ENCODE measurements at places on chromosomes 12 and 14.
A peak's percentile ranks its signal among the peaks of the same experiment; 100 is the strongest.

DNA sequence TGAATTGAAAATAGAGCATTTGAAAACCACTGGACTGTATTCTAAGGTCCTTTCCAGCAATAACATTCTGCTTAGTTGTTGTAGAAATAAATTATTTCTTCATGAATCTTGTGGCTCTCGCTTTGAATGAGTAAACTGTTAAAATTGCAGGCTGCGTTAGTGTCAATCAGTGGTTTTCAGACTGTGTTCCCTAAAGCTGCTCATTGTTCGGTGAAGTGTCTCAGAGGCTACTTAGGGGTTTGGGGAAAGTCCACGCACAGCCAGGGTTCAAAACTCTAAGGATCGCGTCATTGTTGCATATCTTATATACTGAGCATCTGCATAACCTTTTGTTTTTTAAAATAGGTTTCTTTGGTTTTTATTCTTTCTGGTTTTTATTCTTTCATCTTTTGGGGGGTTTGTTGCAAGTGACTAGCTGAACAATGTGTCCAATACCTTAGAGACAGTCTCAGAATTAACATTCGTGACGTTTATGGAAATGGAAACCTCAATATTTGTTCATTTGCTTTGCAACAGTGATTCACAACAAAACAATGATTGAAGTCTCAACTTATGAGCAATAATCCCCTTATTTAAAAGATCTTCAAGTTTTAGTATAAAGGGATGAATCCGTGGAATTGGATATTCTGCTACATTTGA is 108.1 kb downstream of the TTLL5 start:
- DNase-seq, result no peak

DNA sequence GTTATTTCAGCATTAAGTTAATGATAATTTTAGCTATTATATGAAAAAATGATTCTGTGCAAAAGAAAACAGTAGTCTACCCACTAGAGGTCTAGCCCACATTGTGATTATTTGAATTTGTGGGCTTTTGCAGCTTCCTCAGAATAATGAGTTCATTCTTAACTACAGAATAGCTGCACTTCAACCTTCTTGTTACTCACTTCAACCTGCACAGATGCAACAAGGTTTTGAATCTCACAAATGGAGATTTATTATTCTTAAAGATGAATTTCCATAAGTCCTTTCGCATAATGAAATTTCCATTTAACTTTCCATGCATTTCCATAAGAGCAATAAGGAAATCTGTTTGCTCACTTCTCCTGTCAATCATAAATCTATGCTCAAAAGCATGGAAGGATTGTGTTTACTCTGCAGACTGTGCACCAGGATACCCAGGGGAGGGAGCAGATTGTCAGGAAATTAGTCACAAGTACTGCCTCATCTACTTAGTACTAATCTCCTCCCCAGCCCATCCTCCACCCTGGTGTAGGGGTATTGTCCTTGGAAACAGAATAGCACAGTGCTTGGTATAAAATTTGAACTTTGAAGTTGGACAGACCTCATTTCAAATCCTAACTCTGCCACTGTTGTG is 24.1 kb downstream of the PTGER2 start:
- DNase-seq, result no peak

- DNase-seq, result no peak
Measured at GRCh38 chr14:79293482-79294177, 917.7 kb downstream of the DIO2 start.

- no peak for DNase-seq
Measured at GRCh38 chr14:19754172-19754571, 10.8 kb downstream of the OR4Q3 start.

DNA sequence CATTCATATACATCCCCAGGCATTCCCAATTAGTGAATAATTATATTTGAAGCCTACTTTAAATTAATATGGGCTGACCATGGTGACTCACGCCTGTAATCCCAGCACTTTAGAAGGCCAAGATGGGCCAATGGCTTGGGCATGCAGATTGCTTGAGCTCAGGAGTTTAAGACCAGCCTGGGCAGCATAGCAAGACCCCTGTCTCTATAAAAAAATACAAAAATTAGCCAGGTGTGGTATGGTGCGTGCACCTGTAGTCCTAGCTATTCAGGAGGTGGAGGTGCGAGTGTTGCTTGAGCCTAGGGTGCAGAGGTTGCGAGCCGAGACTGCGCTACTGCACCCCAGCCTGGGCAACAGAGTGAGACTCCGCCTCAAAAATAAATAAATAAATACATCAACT is 7.6 kb upstream of the ARID2 start:
- DNase-seq, result no peak

- no peak for DNase-seq
Measured at GRCh38 chr12:701896-702539, 38.8 kb upstream of the NINJ2 start.

- DNase-seq, result peak; percentile 67
Measured at GRCh38 chr12:98532687-98533304, 17.4 kb downstream of the TMPO start.

- DNase-seq, result no peak
Measured at GRCh38 chr14:55599250-55599879, 19.4 kb downstream of the KTN1 start.

DNA sequence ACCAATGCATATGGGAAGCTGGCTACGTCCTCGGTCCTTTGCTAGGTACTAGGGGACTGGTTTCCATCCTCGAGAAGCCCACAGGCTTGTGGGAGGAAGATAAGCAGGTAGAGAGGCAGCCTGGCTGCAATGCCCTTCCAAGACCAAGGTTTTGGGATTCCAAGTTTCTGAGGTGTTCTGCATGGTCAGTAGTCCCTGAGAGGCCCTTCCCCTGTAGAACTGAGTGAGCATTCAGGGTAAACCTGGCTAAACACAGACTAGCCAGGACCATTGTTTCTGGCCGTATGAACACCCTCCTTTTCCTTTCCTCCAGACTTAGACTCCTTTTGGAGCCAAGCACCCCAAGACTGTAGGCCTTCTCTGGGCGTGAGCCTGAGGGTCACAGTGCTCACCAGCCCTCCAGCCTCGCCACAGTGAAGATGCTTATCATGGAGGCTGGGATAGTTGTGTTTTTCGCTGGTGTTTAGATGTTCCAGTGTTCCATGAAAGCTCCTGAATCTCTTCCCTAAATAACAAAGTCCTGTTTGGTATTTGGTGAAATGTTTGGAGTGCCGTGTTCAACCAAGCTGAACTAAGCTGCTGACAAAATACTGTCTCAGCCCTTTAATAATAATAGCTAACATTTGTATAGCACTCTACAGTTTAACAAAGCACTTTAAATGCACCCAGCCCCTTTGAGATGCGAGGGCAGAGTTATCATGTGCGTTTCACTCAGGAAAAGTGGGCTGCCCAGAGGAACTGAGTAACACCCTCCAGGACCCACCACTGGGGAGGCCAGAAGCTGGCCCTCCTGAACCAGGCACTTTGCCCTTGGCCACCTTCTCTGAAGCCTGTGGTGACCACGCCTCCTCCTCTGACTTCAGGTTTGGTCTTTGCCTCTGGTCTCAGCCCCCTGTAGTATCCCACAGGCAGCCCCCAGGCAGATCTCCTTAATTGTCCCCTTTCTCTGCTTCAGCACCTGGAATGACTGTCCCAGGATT is 284.5 kb downstream of the CACNA1C start:
- no peak for DNase-seq

DNA sequence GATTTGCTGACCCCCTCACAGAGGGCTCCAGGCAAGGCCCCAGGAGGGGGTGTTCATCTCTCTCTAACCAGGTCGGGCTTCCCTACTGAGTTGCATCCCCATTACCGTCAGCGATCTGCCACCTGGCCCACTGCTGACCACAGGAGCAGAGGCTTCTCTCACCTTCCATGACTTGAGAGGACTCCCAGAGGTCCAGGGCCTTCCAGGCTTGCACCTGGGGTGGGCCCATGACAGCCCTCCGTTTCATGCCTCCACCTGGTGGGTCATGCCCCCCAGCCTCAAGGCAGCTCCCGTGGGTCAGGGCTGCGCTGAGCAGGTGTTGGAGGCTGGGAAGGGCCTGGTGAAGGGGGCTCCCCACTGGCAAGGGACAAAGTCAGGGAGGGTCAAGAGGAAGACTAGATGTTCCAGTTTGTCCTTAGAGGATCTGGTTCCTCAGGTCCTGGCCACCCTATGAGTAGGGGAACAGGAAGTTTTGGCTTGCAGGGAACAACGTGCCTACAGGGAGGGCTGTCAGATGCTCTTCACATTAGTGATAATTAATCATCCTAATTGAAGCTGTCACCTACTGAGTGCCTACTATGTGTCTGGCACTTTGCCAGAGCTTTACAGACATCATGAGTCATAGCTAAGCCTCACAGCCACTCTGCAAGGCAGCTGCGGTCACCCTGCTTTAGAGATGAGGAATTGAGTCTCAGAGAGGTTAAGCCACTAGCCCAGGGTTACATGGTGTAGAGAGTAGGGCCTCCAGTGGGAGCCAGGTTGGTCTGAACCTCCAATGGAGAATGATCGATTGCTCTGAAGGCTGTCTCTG is 13.8 kb downstream of the NFKBIA start:
- DNase-seq, result peak; percentile 72

DNA sequence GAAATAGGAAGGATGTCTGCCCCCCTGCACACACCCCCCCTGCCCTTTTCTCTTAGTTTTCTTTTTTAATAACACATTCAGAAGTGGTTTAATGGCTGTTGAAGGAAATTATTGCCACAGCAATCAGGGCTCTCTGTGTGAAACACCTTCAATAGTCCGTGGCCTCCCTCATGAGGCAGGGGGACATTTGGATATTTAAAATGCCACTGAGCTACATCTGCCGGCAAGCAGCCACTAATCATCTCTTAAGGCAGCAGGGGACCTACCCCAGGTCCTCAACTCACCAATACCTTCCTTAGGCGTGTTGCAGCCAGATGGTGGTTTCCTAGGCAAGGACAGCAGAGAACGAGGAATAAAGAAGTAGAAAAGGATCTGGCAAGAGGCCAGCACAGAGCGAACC is 283.2 kb downstream of the TTC8 start:
- DNase-seq, result no peak

DNA sequence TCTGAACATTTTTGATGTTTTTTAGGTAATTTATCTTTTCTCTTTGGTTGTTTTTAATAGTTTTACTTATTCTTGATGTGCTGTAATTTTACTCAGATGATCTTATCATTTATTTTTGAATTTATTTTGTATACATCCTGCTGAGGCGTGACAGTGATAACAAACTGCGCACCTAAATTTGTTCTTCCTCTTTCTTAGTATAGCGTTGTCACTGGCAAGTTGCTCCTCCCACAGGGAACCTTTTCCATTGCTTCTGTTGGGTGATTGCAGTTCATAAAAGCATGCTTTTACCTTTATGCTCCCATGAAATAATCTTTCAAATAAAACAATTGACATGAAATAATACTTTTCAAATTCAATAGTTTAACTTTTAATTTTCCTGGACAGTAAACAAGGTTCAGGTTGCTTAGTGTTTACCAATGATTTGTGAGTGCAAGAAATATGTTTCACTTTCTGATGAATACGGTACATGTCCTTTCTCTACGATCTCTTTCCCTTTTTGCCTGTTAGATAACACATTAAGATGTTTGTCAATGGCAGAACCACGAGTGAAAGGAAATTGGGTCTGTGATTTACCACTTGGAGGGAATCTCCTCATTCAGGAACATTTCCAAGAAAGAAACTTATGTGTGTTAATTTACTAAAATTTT is 223.3 kb downstream of the CCDC91 start:
- DNase-seq, result no peak

- no peak for DNase-seq
Measured at GRCh38 chr14:24798911-24799462, 165.0 kb upstream of the GZMB start.

- DNase-seq, result no peak
Measured at GRCh38 chr14:96261772-96262655, 6.0 kb downstream of the BDKRB1 start.

DNA sequence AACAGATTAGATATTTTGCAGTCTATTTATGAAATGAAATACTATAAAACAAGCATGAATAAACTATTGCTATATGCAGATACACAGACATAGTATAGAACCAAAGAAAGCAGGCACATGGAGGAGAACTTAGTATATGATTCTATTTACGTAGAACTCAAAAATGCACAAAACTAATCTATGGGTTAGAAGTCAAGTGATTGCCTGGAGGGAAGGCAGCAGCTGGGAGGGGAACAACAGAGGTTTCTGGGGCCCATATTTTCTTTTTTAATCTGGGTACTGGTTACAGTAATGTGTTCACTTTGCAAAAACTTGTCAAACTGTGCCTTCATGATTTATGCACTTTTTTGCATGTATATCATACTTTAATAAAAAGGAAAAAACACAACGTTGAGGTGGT is 202.0 kb downstream of the BCAT1 start:
- DNase-seq, result no peak

- DNase-seq, result no peak
Measured at GRCh38 chr12:47758584-47758833, 171 bp downstream of the RAPGEF3 start.

DNA sequence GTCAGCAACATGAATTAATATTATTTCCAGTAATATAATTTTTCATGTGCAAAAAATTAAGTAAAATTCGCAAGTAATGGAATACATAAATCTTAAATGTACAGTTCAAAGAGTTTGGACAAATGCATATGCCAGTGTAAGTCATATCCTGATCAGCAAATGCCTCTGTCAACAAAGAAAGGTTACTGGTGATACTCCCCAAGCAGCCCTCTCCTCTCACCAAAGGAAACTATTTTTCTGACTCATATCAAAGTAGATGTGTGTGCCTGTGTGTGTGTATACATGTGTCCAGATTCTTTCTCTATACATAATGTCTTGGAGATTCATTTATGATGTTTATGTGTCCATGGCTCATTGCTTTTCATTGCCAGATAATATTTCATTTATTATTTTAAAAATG is 1035.0 kb downstream of the SLC16A7 start:
- no peak for DNase-seq

DNA sequence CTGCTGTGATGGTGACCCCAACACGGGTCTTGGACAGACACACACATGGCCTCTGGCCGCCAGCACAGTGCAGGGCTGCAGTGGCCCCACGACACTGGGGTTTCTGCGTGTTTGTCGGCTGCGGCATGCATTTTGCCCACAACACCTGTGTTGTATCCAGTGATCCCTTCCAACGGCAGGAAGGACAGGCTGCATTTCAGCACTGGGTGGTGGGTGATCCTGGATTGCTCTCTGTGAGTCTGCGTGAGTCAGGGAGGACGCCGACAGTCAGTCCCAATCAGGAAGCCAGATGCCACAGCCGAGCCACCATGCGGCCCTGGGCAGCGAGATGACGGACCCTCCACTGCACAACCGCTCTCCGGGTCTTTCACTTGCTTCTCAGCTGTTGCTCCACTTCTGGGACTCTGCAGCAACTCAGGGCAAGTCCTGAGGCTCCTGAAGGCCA is 20.6 kb downstream of the LRTM2 start:
- no peak for DNase-seq

DNA sequence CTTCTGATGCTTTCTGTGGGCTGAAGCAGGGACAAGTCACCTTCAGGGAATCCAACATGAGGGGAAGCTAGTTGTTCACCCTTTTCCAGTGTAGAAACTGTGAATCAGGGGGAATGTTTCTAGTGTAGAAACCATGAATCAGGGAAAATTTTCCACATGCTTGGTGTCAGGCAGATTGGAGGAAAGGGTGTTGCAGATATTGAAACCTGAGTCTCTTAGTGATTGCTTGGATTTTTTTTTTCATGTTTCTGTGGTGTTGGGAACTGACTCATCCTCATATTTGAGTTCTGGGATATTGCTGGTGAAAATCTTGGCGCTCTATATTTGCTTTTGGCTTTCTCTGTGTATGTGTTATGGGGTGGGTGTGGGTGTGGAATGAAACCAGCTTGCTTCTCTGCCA is 144.5 kb upstream of the FBXO33 start:
- DNase-seq, result no peak
